GM23248 (cell line): ENCODE measurements at places on chromosomes 7 and 10. TPM values are rescaled to one million over a fixed set of nuclear protein-coding genes. Genes with fewer than 3 reads are reported as not detected.

GRCh38 chr10:33001908-33002492, 44.0 kb upstream of the ITGB1 start:
- no peak for DNase-seq

DNA sequence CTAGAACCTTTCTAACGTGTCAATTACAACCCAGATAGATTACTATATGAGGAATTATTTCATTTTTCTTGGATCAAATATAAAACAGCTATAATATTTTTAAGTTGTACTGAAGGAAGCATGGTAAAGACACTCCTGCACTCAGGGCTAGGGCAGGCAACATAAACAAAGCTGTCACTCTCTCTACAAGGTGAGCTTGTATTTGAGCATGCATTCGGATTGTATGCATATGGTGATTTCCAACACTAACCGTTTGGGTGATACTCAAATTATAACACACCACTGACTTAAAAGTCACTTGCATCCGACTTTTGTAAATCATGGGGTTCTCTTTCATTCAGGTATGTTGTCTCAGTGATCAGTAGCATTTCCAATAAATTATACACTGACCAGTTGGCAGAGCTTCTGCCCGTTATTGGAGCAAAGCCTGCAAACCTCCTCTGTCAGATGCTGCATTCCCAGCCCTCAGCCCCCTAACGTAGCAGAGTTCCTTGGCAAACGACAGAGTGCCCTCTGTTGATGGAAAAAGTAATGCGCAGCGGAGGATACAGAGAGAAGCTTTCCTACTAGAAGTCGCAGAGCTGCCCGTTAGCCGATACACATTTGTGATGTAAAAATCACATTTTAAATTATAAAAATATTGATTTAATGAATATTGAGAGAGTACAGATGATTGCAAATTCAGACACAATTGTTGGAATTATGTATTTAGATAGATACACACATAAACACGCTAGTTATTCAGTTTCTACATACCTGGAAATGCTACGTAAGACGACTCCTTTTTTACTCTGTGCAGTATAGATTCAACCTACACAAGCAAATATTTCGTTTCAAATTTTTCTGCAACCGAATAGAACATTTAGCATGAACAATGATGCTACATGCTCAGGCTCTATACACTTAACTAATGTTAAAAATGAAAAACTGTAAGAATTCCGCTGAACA, 173.9 kb upstream of the SP4 start:
- peak; percentile 66 for DNase-seq

DNA sequence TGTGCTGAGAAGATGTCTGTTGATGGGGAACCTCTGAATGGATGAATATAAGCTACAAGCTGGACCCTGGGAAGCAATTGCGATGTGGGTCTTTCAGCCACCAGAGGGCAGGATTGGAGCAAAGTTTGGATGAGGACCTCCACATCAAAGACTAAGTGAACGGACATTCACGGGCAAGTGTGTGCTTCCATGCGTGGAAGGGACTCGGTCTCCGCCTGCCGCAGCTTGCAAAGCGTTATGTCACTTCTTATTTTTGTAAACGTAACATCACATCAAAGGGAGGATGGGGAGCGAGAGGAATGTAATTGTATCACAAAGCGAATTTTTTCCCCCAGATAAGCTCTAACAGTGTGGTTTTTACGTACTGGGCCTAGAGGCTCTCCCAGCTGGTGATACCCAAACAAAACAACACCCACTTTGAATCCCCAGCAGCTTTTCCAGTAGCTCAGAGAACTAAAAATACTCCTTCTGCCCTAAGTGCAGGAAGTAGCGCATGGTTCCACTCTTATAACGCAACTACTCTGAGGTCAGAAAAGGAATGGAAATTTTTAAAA, 65.0 kb downstream of the VWA2 start:
- peak; percentile 86 for DNase-seq

GRCh38 chr10:767211-767610, 77.7 kb upstream of the DIP2C start:
- DNase-seq = no peak

DNA sequence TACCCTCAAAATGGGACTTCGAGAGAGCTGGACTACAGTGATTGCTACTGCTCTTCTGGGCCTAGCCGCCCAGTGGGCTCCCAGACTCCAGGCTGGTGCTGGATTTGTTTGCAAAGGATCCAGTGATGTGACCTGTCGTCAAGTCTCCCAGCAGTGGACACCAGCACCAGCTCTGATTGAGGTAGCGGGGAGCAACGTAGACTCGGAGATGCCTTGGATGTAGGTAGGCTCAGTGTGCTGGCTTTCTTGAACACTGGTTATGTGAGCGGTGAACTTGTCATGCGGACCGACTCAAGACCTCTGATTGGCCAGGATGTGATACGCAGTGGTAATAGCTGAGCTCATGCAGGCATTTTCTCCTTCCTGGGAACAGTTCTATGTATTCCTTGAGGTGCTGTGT, 19.4 kb downstream of the AKR1C2 start:
- DNase-seq = no peak

DNA sequence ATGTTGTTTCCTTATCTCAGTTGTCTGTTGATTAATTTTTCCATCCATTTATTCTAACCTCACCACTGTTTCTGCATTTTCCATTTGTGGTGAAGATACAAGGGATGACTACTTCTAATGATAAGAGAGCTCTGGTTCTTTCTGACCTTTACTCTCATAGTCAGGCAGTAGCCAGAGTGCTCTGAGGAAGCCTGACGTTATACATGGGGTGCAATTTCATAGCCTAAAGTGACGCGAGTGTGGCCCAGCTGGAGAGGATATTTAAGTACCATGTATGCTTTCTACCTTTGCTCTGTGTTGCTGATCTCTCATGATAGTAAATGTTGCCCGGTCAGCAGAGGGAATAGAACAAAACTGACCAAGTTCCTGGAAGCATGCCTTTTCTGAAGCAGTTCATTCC, 33.9 kb upstream of the CYCS start:
- no peak for DNase-seq

DNA sequence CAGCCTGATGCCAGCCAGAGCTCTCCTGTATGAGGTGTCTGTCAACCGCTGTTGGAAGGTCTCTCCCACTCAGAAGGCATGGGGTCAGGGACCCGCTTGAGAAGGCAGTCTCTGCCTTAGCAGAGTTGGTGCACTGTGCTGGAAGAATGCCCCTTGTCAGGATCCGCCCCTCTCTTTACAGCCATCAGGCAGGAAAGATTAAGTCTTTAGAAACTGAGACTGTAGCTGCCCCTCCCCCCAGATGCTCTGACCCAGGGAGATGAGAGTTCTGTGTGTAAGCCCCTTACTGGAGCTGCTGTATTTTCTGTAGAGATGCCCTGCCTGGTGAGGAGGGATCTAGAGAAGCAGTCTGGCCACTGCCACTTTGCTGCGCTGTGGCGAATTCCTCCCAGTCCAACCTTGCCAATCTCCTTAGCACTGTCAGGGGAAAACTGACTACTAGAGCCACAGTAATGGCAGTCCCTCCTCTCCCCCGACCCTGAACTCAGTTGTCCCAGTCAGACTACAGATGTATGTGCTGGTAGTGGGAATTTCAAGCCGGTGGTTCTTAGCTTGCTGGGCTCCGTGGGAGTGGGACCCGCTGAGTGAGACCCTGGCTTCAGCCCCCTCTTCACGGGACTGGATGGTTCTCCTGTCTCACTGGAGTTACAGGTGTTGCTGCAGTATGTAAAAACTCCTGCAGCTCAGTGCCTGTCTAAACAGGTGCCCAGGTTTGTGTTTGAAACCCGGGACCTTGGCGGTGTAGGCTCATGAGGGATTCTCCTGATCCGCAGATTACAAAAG, 285.5 kb upstream of the ZWINT start:
- no peak for DNase-seq

The MAPK8 gene
- 63.6 and 78.7 TPM in 2 replicates for total RNA-seq
